HS-27A (cell line): ENCODE measurements at places on chromosomes 7 and 10.
A peak's percentile ranks its signal among the peaks of the same experiment; 100 is the strongest.

- DNase-seq: no peak
Observed at GRCh38 chr10:23818484-23818883, 379.6 kb downstream of the OTUD1 start.

- DNase-seq: no peak
Observed at GRCh38 chr7:99244939-99245338, 27.7 kb upstream of the MYH16 start.

DNA sequence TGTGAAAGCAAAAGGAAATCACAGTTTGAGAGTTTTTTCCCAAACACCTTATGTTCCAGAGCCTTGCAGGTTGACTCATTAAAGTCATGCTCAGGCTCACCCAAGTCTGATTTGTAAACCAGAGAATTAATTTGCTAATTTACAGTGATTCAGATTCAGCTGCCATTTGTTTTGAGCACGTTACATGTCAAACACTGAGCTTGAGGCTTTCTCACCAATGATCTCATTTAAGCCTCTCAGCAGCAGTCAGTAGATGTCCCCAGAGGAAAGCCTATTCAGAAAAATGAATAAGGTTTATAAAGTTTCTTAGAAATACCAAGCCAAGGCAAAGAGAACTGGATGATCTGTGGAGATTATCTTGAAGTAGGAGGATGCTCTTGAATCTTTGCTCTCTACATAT is 420.4 kb downstream of the HTR7 start:
- no peak for DNase-seq

DNA sequence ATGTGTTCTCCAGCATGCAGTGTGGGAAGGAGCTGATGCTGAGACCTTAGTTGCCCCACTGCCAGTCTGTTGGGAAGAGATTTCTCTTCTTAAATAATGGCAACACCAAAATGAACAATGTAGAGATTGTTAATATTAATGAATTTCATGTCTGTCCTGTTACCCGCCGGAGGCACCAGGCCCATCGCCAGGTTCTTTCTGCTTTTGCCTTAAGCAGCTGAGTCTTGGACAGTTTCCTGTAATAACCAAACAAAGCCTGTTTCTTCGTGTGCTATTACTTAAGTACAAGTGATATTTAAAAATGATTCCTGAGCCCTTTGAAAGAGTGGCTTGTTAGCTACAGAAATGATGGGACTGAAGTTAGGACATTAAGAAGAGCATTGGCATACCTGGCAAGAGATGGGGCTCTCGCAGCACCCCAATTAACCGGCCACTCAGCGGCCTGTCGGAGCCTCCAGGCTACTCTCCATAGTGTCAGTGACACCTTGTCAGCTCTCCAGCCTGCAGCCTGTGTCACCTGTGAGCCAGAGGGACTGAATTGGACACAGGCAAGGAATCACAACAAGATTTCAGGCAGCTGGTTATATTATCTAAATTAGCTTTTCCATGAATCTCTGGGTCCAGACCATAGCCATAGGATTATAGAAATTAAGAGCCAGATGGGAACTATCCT is 142.0 kb downstream of the CELF2 start:
- DNase-seq: no peak

DNA sequence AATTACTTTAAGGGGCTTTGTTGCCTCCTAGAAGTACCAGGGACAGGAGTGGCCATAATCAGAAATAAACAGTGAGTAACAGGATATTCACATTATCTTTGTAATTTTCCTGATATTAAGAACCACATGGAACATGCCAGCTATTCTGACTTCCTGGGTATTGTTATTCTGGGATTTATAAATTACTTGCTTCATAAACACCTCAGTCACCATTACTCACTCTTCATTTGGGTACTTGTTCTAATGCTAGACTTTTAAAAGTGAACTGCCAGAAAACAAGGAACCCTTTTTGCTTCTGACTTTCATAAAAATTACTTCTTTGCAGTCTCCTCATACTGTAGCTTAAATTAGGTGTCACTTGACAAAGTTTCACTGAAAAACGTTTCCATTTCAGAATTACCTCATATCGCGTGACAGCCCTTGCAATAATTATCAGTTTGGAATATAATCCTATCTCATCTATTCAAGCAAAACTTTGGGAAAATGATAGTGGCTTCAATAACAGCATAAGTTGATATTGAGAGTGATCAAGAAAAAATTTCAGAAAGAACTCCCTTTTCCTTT is 29.8 kb downstream of the CABCOCO1 start:
- no peak for DNase-seq

DNA sequence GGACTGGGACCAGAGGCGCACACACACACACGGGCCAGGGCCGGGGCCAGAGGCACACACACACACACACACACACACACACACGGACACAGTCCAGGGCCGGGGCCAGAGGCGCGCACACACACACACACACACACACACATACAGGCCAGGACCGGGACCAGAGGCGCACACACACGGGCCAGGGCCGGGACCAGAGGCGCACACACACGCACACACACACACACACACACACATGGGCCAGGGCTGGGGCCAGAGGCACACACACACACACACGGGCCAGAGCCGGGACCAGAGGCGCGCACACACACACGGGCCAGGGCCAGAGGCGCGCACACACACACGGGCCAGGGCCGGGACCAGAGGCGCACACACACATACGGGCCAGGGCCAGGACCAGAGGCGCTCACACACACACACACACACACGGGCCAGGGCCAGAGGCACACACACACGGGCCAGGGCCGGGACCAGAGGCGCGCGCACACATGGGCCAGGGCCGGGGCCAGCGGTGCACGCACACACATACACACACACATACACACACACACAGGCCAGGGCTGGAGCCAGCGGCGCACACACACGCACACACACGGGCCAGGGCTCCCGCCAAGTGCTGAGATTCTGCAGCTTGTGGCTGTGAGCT is 268.8 kb downstream of the ELFN1 start:
- no peak for DNase-seq

DNA sequence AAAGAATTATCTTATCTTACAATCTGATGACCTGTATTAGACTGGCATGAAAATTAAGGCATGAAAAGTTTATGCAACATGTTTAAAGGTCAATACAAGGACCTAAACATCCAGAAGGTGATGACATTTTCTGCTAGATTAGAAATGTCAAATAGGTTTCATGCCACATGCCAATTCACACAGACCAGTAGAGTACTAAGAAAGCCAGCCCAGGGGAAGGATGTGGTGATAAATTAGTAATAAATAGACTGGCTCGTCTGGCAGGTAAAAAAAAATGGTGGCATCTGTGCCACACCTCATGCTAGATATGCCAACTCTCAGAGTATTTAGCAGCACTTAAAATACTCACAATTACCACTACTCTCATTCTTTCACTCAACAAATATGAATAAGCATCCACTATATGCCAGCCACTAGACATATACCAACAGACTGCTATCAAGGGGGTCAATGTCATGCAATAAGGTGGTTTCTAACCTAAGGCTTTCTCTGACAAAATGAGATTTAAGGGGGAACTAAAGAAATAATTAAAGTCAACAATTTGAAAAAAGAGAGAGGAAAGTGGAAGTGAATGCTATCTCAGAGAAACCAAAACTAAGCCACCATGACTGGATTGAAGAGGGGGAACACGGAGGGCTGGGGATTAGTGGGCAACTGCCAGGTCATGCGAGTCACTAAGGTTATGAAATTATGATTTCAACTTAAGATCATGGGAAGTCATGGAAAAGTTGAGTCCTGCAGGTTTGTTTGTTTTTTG is 83.5 kb downstream of the SGMS1 start:
- DNase-seq: no peak

GRCh38 chr10:92291921-92292845 is 1.2 kb downstream of the MARCHF5 start:
- DNase-seq: peak; percentile 26

DNA sequence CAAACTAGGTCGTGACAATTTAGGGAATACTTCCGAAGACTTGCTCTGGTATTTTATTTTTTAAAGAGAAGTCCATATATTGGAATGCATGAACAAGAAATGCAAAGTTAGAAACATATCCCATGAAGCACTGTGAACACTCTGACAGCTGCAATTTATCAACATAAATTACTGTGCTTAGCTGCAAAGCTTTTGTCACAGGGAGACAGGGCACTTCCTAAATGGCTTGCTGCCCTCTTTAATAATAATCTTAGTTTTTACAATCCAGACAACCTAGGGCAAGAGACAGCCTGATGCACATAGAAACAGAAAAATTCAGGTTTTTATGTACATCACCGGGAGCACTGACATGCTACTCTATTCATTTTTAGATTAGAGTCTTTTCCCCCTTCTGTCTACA is 78.3 kb upstream of the NOBOX start:
- DNase-seq: no peak

- no peak for DNase-seq
Observed at GRCh38 chr7:139726485-139726869, 51.3 kb downstream of the HIPK2 start.

- DNase-seq: no peak
Observed at GRCh38 chr7:150788474-150789269, 11.5 kb downstream of the TMEM176B start.

GRCh38 chr7:11517853-11518252 is 314.1 kb downstream of the THSD7A start:
- no peak for DNase-seq

GRCh38 chr7:113289140-113289740 is 170.9 kb upstream of the SMIM30 start:
- no peak for DNase-seq

- no peak for DNase-seq
Observed at GRCh38 chr7:132161533-132161915, 414.7 kb downstream of the PLXNA4 start.

- DNase-seq: peak; percentile 30
Observed at GRCh38 chr7:26633557-26633956, 230.8 kb downstream of the SKAP2 start.

GRCh38 chr7:18653381-18654155 is 158.0 kb downstream of the HDAC9 start:
- no peak for DNase-seq

DNA sequence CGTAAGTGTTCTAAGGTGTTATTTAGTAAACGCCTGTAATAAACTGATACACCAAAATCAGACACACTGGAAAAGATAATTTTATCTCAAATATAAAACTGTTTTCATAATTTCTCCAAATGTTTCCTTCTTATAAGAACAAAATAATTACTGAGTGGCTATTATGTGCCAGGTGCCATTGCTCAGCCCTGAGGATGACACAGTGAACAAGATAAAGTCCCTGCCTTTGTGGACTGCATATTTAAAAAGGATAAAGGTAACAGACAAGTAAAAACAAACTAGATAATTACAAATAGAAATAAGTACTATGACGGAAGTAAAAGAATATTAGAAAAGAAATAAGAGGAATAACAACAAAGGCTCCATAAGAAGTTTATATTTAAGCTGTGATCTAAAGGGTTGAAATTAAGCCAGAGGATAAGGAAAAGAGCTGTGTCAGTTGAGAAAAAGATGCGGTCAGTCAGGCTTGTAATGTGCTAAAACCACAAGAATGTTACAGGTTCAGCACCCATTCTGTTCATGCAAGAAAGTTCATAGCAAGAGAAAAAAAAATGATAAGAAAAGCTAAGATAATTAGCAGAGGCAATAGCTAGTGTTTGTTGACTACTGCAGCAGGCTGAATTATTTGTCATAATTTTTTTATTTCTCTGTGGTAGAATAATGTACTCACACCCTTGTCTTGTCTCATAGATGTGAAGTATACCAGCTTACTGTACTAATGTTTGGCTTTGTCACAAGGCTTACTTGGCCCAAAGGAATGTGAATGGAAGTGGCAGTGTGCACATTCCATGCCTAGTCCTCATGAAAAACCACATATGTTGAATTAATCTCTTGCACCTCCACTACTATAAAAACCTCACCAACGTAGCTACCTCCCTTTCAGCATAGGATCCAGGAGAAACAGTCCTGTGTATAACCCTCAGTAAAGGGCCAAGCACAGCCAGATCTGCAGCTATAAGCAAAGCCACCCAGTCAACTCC is 75.1 kb downstream of the CRPPA start:
- DNase-seq: peak; percentile 76

DNA sequence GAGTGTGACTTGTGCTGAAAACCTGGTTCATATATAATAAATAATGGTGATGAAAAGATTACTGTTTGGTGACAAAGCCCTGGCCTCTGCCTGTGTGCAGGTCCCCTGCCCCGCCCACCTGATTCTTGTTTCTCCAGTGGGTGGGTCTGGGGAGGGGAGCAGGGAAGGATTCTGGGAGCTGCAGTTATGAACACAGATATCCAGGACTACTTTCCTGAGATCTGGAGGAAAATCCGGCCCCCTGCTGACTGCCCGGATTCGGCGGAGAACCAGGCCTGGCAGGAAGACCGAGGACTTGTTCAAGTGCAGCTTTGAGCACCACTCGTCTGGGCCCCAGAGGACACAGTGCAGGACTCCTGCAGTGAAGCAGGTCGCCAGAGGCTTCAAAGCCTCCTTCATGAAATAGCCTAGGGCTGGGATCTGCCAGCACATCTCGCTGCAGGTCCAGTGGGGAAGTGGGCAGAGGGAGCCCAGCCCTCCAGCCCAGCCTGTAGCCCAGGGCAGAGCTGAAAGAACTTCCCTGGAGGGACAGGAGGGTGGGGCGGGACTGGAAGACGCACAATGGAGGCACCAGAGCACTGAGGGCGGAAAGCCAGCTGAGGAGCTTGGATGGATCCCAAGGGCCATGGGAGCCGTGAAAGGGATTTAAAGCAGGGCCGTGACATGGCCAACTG is 7.0 kb downstream of the ATP6V0E2 start:
- DNase-seq: no peak

GRCh38 chr7:114086537-114086913 is 167.7 kb upstream of the PPP1R3A start:
- DNase-seq: no peak

DNA sequence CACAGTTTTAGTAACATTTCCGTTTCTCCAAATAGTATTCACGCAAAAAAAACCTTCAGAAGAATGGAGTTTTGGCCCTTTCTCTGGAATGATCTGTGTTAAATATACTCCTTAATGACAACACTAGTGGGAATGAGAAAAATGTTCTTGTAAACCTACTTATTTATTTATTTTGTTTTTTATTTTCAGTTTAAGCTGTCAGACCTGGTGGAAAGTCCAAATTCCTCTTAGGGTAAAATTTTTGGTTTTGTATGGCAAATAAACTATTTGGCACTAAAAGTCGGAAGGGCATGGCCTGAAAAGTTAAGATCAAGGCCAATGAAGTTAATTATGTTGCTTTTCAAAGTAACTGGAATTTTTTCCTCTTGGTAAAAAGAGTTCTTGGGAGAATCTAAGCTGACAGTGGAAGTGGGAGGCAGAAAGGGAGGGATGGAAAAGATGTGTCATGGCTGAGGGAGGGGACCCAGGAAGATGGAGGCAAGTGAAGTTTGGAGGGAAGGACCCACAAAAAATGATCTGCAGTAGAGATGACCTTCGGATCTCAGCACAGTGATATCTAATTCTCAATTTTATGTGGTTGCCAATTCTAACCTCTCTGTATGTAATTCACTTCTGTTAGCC is 33.5 kb upstream of the VPS41 start:
- DNase-seq: no peak
